ENCODE measurements at places on chromosomes 3 and 15.

GRCh38 chr3:194212845-194213331 lies 76.9 kb downstream of the HES1 start:
- DNase-seq, result no peak

DNA sequence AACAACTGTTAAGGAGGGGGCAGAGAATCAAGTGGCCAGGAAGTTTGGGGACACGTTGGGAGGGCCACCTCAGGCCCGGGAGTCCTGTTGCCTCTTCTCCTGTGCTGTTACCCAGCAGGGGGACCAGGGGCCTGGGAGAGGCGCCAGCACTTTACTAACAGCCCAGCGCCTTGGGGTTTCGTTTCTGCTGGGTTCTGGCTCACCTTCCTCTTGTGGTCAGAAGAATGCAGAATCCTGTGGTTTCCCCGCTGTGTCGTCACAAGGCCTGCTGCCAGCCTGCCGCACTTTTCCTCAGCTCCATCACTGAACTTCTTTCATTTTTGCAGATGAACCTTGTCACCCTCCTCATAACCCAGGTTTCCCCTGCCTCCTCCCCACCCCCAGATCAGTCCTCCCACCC lies 67.7 kb downstream of the SLC30A4 start:
- DNase-seq, result no peak

DNA sequence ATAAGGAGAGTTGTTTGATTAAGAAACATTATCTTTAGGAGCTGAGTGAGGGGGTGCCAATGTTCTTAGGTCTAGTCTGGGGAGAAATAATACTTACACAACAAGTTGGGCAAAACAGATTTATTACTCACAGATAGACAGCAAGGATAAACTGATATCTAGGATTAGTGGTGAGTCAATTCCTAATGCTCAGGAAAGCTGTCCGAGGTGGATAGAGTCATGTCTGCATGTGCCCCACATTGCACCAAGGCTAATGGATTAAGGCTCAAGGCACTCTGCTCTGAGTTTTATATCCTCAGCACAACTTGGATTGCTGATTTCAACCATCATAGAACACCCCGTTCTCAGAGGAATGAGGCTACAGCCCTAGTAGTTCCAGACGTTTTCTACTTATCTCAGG lies 1042.3 kb downstream of the OTOL1 start:
- DNase-seq, result no peak

GRCh38 chr3:129606636-129607390 lies at the start of gene PLXND1:
PLXND1 (minus strand) TSS chr3:129606676; CDS start chr3:129606639, 37 bp downstream.
- DNase-seq, result peak; percentile 49

DNA sequence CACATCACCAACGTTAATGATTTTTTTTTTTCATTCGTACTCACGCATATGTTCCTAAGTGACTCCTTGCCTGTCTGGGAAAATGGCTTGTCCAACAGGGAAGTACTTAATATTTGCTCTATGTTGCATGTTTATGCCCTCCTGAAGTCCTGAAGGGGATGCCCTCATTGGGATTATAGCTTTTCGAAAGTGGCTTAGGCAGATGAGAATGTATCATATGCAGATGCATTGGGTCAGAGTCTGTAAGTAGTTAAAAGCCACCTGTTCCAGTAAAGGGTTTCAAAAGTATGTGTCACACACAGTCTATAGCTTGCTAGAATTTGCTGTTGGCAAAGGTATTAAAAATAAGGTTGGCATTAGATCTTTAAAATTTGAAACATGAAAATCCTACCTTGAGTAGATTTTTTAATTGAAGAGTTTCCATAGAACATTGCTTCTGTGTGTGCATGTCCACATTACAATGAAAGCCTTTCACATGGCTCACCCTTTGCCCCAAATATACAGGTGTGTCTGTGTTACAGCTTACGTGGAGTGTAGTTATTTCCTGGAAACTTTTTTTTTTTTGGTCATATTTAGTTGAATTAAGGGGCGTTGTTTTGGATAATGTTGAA lies 2.1 kb downstream of the ABHD17C start:
- no peak for DNase-seq

- no peak for DNase-seq
Observed at GRCh38 chr15:69217381-69217780, 56.9 kb downstream of the GLCE start.

DNA sequence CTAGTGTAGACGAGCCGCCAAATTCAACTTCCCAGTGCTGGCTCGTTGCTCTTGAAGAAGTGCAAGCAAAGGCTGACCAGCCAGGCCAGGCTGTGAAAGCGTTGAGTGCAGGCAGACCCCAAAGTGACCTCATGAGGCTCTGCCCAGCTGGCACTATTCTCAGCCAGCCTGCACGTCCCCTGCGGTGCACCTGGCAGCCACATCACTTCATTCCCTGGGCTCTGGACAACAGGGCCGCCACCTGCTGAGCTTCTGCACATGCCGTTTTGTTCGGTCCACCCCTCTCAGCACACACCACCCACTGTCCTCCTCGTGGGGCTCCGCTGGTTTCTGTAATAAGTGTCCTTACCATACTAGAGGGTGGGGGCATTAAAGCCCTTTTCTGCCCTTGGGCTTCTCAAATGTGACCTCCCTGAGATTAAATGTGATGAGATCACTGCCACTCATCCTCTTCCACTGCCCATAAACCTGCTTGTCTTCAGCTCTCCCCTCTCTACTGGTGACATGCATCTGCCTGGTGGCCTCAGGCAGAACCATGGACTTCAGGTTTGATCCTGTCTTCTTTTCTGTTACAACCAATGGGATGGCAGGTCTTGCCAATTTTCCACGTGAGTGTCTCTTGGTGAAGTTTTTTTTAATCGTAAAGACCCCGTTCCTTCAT lies 6.1 kb downstream of the RASGRF1 start:
- no peak for DNase-seq

DNA sequence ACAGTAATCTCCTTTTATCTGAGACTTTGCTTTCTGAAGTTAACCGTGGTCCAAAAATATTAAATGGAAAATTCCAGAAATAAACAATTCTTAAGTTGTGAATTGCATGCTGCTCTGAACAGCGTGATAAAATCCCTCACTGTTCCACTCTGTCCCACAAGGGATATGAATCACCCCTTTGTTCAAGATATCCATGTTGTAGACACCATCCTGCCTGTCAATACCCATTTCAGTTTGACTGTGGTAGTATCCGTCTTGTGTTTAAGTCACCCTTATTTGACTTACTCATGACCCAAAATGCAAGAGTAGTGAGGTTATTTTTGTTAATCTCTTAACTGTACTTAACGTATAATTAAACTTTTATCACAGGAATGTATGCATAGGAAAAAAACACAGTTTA lies 435.0 kb downstream of the SHQ1 start:
- DNase-seq, result no peak

DNA sequence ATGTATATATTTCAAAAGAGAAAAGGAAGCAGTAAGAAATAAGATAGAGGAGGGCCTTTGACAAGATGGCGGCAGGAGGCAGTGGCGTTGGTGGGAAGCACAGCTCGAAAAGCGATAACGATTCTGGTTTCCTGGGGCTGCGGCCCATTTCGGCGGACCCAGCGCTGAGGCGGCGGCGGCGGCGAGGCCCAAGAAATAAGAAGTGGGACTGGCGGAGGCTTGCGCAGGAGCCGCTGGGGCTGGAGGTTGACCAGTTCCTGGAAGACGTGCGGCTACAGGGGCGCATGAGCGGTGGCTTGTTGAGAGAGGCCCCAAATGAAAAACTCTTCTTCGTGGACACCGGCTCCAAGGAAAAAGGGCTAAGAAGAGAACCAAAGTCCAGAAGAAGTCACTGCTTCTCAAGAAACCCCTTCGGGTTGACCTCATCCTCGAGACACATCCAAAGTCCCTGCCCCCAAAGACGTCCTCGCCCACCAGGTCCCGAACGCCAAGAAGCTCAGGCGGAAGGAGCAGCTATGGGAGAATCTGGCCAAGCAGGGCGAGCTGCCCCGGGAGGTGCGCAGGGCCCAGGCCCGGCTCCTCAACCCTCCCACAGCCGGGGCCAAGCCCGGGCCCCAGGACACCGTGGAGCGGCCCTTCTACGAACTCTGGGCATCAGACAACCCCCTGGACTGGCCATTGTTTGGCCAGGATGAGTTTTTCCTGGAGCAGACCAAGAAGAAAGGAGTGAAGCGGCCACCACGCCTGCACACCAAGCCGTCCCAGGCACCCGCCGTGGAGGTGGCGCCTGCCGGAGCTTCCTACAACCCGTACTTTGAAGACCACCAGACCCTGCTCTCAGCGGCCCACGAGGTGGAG lies 624.3 kb downstream of the MCTP2 start:
- DNase-seq, result no peak

- no peak for DNase-seq
Observed at GRCh38 chr15:33310481-33311311, at the start of gene RYR3. RYR3 (plus strand) TSS chr15:33310967; CDS start chr15:33311046, 79 bp downstream.

DNA sequence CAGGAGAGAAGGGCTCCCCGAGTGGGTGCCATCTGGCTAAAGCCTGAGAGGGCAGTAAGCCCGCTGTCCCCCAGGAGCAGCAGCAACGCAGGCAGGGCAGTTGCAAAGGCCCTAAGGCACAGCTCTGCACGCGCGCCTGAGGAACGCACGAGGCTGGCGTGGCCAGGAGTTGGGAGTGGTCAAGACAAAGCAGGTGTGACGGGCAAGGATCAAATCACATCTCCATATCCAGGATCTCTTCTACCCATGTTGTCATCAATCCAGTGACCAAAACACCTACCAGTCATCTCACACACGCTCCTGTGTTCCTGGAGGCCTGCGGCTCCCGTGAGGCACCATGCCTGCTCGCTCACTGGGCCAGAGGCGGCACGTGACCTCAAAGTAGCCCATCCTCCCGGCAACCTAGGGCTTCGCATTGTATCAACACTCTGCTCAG lies 59.5 kb downstream of the ERC2 start:
- DNase-seq, result no peak

DNA sequence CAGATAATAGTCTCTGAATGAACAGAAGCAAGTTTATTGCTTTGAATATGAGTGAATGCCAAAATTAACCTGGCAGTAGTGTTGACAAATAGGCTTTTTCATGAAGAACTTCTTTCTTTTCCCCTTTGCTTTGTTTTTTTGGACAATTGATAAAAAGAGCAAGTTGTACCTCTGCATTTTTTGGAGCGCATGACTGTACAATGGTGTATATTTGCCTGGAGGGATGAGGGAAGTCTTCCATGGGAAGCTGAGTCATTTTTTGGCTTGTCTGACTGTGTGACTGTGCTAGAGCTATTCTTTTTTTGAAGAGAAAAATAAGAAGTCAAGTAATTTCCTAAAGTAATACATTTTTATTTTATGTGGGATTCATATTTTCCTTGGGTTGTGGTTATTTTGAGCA lies 186.9 kb downstream of the KLHL25 start:
- DNase-seq, result no peak

DNA sequence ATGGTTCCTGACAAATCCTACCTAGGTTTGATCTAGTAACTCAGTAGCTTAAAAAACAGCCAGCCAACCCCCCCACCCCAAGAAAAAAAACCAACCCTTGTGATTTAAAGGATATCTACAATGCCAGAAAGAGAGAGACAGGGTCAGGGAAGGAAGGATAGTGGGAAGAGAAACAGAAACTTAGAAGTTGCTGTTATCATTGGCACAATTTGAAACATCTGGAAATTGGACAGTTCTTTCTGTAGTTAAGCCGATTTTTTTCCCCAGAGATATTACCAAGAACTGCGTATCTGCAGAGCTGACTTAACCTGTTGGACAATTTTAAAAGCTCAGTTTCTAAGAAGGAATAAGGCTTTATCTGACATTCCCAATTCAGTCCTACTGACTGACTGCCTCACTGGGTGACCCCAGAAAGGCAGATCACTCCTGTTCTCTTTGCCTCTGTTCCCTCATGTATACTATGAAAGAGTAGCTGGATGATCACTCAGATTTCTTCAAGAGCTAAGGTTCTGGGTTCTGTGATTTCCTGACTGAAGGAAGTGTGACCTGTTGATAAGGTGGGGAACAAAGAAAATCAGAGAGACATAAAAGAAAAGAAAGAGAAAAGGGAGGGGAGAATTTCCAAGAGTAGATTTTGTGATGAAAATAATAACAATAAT lies 128.3 kb downstream of the MAP2K5 start:
- DNase-seq, result no peak

DNA sequence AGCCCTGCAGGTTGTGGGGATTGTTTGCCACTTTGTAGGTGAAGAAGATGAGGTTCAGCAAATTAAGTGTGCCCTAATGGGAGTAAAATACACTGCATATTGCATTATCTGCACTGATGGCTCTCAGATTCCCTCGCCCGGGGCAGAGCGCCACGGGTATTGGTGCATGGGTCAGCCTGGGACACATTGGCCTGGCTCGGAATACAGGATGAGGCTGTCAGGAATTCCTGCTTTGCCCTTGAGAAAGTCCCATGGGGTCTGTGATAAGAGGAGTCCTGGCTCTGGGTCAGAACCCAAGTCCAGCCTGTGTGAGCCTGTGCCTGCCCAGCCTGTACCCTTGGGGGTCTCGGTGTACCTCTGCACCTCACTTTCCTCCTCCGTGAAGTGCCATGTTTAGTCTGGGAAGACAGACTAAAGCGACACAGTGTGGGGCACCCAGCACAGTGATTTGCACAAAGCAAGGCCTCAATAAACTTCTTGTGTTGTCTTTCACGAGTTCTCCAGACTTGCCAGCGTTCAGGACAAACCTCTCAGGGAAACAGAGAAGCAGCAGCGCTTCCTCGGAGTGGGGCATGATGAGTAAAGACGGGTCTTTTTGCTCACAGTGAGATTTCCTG lies 107.6 kb downstream of the LRRK1 start:
- DNase-seq, result no peak

GRCh38 chr3:28973609-28974008 lies 307.3 kb upstream of the RBMS3 start:
- DNase-seq, result no peak

DNA sequence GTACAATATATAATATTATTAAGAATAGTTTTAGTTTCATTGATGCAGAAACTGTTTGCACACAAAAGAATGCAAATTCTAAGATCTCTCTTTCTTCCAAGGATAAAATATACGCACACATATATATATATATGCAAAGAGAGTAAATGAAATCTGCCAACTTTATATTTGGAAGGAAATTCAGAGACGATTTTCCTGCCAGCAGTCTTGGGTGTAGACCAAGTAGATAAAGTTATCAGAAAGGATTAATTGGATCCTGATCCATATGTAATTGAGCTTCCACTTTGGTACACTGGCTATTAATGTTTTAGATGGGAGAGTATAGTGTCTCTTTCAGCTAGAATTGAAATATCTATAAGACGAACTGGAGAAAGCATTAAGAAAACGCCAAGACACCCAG lies 295.4 kb upstream of the IL12A start:
- no peak for DNase-seq

- no peak for DNase-seq
Observed at GRCh38 chr3:157023226-157023625, 136.7 kb downstream of the CCNL1 start.

- no peak for DNase-seq
Observed at GRCh38 chr15:98315971-98316370, 332.4 kb upstream of the IGF1R start.

DNA sequence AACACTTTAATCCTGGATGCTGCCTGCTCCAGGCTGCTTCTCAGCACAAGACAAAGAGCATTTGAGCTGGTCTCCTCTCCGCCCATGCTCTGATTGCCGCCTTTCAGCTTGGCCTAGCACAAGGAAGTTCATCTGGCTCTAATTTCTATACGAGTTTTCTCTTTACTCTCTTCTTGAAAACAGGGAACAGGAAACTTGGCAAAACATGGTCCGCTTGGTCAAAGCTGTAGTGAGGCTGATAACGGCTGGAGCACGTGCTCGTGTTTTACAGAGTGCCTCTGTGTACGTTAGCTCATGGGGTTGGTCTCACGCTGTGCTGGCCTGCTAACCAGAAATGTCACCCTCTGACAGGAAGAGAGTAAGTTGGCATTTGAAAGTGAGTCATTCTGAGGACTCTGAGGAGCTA lies 19.2 kb downstream of the RARRES1 start:
- DNase-seq, result no peak
